ENCODE measurements at places on chromosomes 4 and X.

GRCh38 chr4:186946136-186946535, 222.5 kb upstream of the FAT1 start:
- DNase-seq, result no peak

GRCh38 chr4:158860856-158861255, 92.0 kb downstream of the FNIP2 start:
- DNase-seq, result no peak

GRCh38 chrX:106022238-106022637, 16.3 kb downstream of the SERPINA7 start:
- no peak for DNase-seq

DNA sequence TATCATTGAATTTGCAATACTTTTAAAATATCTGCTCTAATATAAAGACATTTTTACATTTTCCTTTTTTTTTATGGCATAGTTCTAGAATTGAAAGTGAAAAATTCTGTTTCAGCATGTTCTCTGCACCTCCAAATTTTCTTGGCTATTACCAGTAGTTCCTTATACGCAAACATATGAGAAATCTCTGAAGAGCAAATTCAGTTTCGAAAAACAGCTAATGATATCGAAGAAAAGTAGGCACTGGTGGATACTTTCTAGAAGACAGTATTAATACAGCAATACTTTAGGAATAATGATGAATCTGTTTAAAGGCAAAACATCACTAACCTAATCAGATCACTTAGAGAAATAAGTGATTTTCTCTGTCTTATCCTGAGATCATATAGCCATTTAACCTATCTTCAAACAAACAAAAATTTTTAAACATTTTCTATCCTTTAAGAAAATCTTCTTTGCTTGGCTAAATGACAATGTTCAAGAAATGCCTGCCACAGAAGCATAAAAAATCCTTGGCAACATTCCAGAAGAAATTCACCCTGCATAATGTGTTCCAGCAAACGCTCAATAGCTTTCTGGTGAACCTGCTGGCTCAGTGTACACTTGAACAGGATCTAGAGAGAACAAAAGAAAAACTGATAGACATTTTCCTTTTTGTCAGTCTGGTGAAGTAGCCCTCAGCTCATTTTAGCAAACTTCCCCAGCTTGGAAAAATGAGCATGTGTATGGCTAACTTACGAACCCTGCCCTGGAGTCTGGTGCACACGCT, 51.2 kb upstream of the KLF3 start:
- DNase-seq, result peak; percentile 6

- no peak for DNase-seq
Measured at GRCh38 chr4:153822316-153822715, 33.4 kb upstream of the SFRP2 start.

DNA sequence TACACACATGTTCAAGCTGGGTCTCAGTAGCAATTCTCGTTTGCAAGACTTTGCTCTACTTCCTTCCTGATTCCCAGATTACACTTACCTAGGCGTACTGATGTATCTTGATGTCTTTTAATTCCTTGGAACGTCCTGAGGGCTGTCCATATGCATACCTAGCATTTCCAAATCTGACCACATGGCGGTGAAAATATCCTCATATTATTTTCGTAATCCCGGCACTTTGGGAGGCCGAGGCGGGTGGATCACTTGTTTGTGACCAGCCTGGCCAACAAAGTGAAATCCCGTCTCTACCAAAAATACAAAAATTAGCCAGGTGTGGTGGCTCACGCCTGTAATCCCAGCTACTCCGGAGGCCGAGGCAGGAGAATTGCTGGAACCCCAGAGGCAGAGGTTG, 1786.3 kb upstream of the TENM3 start:
- no peak for DNase-seq

- no peak for DNase-seq
Measured at GRCh38 chr4:21507439-21507838, 441.1 kb downstream of the KCNIP4 start.

- peak; percentile 49 for DNase-seq
Measured at GRCh38 chr4:102174719-102175189, 170.5 kb downstream of the SLC39A8 start.

All from fibroblast of skin of right biceps (primary cell).